ENCODE measurements at places on chromosomes 2 and 18.

- DNase-seq: no peak
Measured at GRCh38 chr18:71849407-71849806, 694.7 kb downstream of the CBLN2 start.

- DNase-seq: no peak
Measured at GRCh38 chr2:141063406-141063805, 1067.4 kb downstream of the LRP1B start.

DNA sequence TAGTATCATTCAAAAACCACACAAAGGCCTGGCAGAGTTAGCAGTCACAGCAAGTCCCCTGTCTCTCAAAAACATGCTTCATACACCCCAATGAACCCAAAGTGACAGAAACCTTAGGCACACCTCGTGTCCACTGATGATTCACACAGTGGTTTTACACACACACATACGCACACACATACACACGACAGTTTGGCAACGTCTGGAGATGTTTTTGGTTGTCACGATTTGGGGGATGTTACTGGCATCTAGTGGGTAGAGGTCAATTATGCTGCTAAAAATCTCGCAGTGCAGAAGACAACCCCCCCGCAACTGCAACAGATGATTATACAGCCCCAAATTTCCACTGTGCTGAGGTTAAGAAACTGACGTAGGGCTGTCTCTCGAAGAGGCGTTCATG is 72.9 kb upstream of the PARD3B start:
- DNase-seq: no peak

DNA sequence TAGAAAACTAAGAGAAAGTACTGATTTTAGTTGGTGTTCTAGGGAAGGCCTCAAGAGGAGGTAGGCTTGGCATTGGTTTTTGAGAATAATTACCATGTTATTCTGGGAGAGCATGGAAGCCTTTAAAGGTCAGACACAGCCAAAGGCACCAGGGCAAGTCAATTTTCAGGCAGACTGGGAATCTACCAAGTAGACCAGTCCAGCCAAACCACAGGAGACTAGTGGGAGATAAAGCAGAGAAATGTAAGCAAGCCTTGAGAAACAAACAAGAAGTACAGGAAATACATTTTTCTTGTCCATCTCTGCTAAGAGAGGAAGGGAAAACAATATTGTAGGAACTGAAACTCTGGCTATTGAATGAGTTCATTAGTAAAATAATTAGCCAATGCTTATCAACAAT is 5.5 kb upstream of the CCDC68 start:
- no peak for DNase-seq

DNA sequence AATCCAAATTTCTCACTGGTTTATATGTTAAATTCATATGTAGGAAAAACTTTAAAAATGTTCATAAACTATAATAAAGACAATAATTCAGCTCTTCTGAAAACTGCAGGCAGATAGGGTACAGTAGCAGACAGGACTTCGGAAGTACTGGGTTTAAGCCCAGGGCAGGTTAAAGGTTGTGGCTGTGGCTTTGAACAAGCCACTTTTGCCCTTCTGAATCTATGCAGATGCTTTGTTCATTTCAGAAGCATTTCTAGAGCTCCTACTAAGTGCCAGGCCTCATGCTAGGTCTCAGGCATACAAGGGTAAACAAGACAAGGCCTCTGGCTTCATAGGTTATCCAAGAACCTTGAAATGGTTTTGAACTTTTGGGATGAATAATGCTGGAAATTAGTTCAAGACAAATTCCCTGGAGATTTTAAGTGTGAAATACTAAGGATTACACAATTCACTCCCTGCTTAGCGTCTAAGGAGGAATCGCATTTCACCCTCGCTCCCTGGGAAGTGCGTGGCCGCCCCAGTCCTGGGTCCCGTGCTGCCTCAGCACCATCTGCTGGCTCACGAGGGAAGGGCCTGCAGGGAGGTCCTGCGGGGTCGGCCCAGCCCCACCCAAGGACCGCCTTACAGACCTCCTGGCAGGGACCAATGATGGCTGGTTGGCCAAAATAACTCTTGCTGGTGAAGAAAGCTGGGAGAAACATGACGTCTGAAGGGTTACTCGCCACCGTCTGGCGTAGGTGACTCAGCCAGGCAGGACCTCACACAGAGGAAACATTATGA is 67.7 kb upstream of the L3MBTL4 start:
- no peak for DNase-seq

GRCh38 chr2:239274391-239275043 is 126.3 kb downstream of the HDAC4 start:
- DNase-seq: no peak

DNA sequence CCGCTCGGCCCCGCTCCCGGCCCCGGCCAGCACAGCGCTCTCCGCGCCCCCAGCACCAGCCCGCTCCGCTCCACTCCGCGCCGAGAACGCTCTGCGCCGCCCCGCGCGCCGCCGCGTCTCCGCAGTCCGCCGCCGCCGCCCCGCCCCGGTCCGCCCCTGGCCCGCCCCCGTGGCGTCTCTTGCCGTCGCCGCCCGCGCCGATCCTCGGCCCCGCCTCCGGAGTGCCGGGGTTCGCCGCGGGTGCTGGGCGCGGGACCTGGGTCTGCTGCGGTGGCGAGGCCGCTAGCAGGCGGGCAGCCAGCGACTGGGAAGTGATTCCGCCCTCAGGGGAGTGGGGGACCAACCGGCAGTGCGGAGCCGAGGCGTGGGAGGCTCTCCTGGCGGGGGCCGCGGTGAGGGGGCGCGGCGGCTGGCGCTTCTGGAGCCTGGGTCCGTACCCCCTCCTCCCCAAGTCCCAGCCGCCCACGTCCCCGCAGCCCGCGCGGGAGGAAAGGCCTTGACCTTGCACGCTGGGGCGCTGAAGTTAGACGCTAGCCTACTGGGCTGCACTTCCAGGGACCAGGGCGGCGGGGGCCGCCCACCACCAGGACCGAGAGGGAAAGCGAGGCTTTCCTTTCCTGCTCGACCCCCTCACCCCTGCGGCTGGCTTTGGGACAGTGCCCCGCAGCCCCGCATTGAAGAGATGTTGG is at the start of gene HS6ST1:
Gene HS6ST1 (minus strand): TSS at position 93 of the 689 bp plus-strand sequence. CDS start 305 bp downstream, outside the sequence.
- DNase-seq: peak; percentile 94

GRCh38 chr2:145841973-145842372 is 1322.1 kb upstream of the ZEB2 start:
- no peak for DNase-seq

GRCh38 chr2:191206613-191207471 is 38.4 kb upstream of the MYO1B start:
- no peak for DNase-seq

DNA sequence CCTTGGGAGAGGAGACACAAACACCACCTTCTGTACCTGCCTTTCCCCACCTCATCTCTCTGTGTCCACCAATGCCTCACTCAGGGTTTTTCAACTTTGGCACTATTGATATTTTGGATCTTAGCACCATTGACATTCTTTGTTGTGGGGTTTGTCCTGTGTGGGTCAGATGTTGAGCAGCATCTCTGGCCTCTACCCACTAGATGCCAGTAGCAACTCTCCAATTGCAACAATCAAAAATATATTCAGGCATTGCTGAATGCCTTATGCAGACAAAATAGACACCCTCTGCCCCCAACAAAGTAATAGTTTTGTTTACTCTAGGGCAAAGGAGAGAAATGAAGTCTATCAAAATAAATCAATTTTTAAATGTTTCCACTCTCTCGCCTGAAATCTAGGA is 1384.3 kb upstream of the NXPH2 start:
- no peak for DNase-seq

GRCh38 chr2:170737821-170738220 is 22.7 kb downstream of the SP5 start:
- no peak for DNase-seq

DNA sequence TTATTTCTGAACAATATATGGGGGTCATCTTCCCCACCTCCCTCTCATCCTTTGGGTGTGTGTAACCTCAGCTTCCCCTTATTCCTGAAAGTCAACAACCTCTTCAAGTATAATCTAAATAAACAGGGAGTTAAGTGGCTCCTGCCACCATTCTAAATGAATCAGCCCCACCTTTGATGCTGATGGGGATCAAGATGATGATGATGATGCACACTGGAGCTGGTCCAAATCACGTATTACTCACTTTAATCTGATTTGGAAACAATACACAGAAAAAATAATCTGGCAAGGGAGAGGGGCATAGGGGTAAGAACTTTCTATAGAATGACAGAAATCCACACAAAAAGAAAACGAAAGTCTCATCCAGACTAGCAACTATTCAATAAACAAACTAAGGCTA is 7.1 kb downstream of the ACVR1 start:
- DNase-seq: no peak

DNA sequence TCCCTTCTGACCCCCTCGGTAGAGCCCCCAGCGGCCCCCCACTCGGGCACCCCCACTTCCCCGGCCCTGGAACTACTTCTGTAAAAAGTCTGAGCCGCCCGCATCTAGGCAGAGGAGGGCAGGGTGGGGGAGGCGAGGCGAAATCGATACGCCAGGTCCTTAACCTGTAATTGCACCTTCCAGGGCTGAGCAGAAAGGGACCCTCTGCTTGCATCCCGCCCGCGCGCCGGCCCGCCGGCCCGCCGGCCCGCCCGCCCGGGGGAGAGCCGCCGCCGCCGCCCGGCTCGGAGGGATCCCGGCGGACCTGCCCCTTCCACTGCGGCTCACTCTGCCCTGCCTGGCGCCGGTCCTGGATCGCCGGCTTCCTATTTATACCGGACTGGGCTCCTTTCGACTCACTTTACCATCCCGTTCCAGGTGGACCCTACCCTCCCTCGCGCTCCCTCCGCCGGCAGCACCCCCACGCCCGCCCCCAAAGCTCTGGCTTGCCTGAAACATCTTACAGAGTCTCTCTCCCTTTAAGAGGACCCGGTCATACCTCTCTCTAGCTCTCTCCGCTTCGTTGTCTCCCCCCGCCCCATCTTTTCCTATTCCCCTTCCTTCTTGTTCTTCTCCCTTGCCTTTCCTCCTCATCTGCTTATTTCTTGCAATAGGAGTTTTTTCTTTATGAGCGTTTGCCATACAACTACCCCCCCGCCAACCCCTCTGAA is 797 bp downstream of the KLHL14 start:
- no peak for DNase-seq

DNA sequence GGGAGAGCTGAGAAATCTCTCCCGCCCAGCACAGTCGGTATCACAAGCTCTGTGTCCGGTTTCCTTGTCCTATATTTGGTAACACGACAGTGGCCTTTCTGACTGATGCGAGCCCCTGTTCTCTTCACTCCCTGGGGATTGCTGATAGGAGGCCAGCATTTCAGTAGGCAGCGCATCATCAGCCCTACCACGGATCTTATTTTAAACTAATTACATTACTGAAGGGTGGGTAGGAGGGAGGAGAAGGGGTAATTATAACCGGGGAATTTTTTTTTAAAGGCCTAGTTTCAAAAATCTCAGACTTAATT is 125.6 kb upstream of the LGALSL start:
- DNase-seq: no peak
